ENCODE measurements at places on chromosomes 7 and 10.

DNA sequence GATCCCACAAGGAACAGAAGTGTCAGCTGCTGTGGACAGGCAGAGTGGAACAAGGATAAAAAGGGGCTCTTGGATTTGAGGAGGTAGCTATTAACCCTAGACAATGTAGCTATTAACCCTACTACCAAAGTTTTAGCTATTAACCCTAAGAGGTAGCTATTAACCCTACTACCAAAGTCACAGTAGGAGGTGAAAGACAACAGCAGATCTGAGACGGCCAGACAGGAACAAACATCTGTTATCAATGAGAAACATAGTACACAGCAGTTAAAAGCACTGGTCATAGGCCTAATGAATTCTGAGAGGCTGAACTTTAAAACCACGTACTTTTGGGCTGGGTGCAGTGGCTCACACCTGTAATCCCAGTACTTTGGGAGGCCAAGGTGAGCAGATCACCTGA, 11.9 kb downstream of the ERCC6 start:
- no peak for DNase-seq

GRCh38 chr7:149725426-149725821, 48.0 kb downstream of the ZNF467 start:
- DNase-seq: no peak

DNA sequence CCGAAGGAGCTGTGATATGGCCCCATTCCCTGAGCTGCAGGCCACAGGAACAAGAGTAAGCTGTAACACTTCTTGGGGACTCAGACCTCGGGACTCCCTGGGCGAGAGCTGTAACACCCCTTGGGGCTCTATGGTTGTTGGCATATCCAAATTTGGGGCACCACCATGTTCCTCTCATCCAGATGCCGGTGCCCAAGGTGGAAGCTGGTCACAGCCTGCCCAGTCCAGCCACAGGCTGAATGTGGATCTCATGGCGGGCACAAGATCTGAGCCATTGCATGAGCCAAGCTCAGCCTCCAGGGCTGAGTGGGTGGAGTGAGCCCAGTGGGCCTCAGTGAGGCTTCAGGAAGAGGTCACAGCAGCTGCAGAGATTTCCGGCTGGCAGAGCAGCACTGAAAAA, 78.9 kb downstream of the TMEM106B start:
- DNase-seq: no peak

DNA sequence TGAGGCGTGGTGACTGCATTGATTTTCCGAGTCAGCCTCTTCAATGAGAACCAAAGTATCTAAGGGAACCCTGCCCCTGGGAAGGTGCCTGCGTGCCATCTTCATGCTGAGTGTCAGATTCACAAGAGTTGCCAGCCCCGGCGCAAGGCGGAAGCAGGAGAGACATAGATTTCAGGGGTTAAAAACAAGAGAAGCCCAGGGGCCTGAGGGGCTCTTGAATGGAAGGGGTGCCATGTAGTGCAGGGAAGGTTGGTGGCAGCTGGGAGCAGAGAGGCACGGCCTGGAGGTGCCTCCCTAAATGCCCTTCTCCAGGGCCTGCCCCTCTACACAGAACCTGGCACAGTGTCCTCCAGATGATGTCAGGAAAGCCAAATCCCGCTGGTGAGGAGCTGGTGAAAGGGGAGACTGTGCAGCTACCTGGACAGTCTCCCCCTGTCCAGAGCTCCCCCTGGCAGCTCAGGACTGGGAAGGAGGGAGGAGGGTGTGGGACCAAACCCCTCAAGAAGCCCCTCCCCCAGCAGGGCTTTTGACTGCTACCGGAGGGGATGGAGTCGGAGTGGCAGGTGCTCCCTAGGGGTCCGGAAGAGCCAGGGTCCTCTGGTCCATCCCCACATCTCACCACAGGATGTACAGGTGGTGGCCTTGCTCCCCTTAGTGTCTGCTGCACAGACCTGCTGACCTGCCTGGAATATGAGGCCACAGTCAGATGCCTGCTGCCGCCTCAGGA, 137.9 kb downstream of the TCERG1L start:
- DNase-seq: no peak

GRCh38 chr7:11436773-11437524, 395.0 kb downstream of the THSD7A start:
- no peak for DNase-seq

GRCh38 chr7:108488768-108489538, 32.7 kb upstream of the NRCAM start:
- no peak for DNase-seq

DNA sequence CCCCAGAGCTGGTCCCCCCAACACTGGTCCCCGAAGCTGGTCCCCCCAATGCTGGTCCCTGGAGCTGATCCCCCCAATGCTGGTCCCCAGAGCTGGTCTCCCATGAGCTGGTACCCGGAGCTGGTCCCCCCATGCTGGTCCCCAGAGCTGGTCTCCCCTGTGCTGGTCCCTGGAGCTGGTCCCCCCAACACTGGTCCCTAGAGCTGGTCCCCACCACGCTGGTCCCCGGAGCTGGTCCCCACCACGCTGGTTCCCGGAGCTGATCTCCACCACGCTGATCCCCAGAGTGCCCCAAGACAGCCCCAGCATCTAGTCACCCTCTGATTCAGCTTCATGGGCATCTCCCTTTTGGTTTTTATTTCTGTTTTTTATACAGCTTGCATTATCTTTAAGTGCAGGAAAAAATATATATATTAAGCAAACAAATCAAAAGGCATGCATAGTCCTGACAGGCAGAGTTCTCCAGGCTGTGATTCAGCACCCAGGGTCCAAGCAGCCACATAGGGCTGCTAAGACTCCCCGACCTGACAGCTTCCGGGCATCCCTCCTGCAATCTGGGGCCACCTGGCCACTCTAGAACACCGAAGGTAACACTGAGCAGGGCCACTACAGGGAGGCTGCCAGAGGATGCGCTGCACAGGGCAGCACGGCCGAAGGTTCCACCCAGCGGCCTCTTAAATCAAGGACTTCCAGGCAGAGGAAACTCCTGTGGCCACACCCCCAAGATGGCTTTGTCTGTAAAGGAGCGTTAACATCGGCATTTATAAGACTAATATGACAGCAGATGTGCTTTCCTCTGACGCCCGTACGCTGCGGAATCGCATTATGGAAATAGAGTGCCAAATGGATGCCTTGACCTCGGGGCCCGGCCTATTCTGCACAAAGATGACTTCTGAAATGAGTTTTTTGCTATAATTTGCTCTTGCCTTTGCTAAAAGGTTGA, 215.0 kb downstream of the PTPRN2 start:
- no peak for DNase-seq

- no peak for DNase-seq
Measured at GRCh38 chr7:50351267-50351666, 46.8 kb downstream of the IKZF1 start.

DNA sequence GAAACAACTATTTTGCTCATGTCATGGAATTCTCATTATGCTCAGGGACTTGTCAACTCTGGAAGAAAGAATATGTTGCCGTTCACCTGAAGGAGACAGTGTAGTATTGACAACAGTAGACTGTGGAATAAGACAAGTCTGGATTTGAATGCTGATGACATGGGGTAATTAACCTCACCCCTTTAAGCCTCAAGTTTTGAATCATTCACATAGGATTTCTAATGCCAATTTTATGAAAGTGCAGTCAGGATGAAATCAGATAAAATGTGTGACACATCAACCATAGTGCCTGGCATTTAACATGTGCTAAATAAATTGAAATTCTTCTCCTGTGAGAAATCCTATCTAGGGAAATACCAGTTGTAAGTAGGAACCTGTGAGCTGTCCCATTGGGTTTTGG, 305.8 kb downstream of the KIF20B start:
- no peak for DNase-seq

- no peak for DNase-seq
Measured at GRCh38 chr10:97673736-97674525, 13.1 kb downstream of the AVPI1 start.

DNA sequence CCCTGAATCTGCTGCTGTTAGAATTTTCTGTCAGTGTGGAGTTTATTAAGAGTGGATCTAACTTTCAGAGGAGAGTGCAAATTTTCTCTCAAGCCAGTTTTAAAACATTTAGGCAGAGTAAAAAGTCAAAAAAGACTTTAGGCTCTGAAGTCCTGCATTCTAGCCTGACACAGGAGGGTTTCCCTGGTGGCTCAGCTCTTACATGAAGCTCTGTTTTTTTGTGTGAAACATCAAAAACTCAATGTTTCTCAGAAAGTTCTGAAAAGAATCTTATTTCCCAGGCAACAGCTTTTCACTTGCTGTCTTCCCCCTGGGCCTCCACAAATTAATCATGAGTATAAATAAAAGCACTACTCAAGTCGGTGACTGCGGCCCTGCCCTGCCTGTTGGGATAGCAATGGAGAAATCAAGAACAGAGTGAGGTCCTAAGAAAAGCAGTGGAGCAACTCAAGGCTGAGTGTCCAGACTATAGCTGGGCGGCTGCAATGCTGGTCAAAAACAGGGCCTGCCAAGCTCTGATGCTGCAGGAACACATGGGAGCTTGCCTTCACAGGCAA, 22.3 kb upstream of the WDR11 start:
- DNase-seq: no peak

DNA sequence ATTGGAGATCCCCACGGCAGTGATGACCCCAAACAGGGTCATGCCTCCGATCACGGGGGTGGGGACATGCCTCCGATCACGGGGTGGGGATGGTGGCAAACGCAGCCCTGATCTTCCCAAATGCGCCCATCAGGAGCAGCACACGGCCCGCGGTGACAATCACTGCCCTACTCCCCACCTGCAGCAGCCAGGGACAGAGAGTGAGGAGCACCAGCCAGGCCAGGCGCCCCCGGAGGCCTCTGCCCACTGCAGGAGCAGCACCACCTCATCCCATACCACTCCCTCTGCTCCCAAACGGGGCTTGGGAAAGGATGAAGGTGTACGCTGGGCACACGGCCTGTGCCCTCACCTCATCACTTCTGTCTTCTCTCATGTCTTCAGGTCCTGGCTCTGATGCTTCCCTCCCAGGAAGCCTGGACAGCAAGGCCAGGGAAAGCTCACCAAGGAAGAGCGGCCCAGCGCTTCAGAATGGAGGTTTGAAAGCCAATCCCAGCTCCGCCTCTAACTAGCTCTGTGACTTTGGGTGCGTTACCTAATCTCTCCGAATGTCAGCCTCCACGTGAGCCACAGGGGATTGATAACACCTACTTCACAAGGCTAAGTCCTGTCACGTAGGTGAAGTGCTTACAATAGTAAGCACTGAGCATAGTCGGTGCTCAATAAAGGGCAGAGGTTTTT, 37.1 kb downstream of the STRA8 start:
- no peak for DNase-seq

GRCh38 chr10:43365001-43365400, 6.4 kb upstream of the FXYD4 start:
- no peak for DNase-seq

DNA sequence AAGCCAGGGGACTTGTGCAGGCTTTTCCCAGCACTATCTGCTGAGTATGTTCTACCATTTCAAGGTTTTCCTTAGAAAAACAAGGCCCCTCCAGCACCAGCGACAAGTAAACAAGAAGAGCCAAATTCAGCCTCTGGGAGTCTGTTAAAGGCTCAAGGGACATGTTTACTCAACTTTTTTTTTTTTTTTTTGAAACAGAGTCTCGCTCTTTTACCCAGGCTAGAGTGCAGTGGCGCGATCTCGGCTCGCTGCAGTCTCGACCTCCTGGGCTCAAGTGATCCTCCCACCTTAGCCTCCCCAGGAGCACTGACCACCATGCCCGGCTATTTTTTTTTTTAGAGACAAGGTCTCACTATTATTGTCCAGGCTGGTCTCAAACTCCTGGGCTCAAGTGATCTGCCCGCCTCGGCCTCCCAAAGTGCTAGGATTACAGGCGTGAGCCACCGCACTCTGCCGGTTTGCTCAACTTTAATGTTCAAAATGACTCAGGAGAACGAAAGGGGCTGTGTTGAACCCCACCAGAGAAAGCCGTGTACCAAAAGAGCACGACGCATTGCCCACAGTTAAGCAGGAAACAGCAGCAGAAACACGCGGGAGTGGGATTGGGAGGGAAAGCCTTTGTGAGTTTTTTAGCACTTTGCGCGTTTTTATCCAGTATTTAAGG, 772 bp downstream of the PRDX3 start:
- DNase-seq: no peak

DNA sequence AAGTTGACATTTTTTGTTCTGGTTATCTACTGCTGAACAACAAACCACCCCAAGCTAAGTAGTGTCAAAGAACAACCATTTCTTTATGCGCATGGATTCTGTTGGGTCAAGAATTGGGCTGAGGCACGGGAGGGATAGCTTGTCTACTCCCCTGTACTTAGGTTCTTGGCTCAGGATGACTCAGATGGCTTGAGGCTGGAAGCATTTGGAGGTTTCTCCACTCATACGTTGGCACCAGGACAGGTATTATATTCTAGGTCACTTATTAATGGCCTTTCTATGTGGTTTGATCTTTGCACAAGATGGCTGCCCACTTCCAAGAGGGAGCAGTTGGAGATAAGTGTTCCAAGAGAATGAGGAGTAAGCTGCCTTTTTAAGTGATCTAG, 11.8 kb upstream of the TFAM start:
- no peak for DNase-seq

DNA sequence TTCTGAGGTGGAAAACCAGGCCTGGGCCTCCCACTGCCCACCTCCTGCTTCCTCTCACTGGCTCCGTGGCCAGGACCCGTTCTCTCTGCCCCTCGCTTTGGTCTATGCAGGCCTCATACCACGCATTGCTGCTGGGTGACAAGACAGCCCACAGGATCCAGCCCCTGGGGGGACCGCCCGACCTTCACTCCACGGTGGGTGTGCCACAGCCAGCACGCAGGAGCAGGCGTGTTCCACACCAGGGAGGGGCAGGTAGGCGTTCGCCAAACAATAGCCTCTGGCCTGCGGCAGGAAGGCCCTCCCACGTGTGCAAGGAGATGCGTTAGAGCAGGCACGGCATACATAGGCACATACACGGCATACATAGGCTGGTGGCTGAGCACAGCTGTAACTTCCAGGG, 233.4 kb downstream of the WDR37 start:
- DNase-seq: no peak

DNA sequence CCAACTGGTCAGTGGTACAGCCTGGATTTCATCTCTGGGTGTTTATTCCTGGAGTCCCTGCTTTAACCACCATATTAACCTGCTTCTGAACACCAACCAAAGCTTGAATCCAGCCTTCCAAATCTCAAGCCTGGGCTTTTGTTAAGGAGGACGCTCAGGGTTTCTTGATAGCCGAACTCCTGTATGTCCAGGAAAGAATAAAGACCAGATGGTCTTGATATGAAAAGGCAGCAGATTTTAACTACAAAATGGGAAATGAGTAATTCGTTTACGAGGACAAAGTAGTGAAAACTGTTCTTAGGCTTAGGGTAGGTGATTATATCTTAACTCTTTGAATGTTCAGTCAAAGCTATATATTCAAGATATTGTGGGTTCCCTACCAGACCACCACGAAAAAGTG, 129.1 kb upstream of the INSYN2A start:
- no peak for DNase-seq

DNA sequence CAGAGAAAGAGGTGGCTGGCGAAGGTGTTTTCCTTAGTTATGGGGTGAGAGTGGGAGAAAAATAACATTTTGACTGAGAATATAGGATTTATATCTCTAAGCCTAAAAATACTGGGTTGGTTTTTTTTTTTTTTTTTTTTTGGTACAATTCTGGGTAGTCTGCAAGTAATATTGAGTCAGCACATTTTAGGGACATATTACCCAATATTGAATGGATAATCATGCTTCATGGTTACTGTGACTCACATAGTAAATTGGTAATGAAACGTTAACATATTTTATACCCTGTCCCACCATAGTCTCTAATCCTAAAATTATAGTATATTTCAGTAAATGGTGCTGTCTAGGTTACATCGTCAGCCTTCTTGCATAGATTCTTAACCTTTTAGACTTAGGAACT, 91.4 kb downstream of the TPST1 start:
- no peak for DNase-seq

Data from activated gamma-delta T cell (primary cell).